ENCODE measurements at places on chromosomes 7 and 10. TPM values are rescaled to one million over a fixed set of nuclear protein-coding genes. Genes with fewer than 3 reads are reported as not detected.

GRCh38 chr10:47056247-47056510 lies 145.0 kb downstream of the PTPN20 start:
- DNase-seq, result no peak

GRCh38 chr7:100465702-100466311 lies 1.7 kb upstream of the SPACDR start:
- no peak for DNase-seq

GRCh38 chr7:155361346-155361680 lies 63.6 kb downstream of the INSIG1 start:
- DNase-seq, result no peak

DNA sequence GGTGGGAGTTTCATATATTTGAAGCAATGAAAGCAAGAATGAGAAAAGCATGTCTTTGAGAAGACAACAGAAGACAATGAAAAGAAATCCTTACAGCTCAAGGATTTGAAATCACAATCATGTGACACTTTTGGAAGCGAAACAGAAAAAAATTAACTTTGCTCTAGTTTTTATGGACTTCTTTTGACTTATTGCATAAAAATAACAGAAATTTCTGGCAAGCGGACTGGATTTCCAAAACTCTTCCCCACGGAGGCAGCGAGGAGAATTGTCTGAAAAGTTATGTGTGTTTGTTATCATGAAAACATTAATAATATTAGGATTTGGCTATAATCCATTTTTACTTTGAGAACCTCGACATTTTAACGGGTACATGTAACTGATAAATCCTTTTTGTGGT lies 223.3 kb downstream of the LRMDA start:
- DNase-seq, result no peak

- DNase-seq, result peak; percentile 32
Measured at GRCh38 chr10:3902054-3902808, 117.2 kb upstream of the KLF6 start.

GRCh38 chr10:132679217-132679595 lies 106.7 kb downstream of the NKX6-2 start:
- DNase-seq, result no peak

- no peak for DNase-seq
Measured at GRCh38 chr10:53536322-53536721, 763.7 kb upstream of the MBL2 start.

GRCh38 chr10:22977751-22978150 lies 49.9 kb downstream of the ARMC3 start:
- DNase-seq, result no peak

DNA sequence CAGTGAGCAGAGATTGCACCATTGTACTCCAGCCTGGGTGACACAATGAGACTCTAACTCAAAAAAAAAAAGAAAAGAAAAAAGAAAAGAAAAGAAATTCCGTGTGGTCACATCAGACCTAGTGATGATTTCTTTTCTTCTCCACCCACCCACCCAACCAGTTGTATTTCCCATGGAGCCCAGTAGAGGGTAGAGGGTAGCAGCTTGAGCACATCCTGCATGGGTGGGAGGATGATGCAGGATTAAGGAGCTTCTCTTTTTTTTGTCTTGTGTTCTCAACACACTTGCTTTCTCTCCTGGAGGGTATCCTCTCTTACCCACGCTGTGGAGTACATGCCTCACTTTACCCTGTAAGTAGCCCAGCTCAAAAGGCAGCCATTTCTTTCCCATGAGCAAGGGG lies 118.6 kb upstream of the CARD11 start:
- no peak for DNase-seq

GRCh38 chr10:76303682-76304316 lies 872.4 kb downstream of the LRMDA start:
- DNase-seq, result peak; percentile 20

- no peak for DNase-seq
Measured at GRCh38 chr10:84340187-84340586, 11.8 kb downstream of the CCSER2 start.

DNA sequence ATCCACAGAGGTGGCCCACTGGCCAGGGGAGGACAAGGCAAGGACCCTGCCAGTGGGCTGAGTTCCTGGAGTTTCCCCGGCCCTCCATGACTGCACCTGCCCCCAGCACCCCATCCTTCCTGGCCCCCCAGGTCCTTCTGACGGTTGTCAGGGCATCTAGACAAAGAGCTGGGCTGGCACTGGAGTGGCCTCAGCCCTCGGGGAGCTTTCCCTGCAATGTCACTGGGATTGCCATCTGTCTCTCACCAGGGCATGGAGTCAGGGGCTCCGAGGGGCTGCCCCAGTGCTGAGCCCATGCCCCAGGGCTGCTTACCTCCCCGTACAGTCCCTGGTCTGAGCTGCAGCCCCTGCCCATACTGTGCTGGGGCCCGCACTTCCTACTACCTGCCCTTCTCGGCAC lies 446.5 kb upstream of the MKI67 start:
- DNase-seq, result no peak

GRCh38 chr10:112280205-112280921 lies 2.8 kb upstream of the TECTB start:
- no peak for DNase-seq

DNA sequence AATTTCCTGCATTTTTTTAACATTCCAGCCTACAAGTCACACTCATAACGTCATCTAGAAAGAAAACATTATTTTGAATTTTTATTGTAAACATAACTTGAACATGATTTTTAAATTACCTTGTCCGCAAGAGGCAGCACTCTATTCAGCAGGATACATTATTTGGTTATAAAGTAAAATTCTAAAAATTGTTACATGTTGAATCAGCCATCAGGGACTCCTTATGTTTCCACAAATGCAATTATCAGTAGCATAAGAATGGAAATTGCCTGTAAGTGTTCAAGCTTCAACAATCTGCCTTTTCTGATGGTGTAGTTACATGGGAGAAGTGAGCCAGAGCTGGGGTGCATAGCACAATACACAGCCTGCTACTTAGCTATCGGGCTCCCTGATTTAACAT lies 97.5 kb downstream of the ZNF365 start:
- no peak for DNase-seq

DNA sequence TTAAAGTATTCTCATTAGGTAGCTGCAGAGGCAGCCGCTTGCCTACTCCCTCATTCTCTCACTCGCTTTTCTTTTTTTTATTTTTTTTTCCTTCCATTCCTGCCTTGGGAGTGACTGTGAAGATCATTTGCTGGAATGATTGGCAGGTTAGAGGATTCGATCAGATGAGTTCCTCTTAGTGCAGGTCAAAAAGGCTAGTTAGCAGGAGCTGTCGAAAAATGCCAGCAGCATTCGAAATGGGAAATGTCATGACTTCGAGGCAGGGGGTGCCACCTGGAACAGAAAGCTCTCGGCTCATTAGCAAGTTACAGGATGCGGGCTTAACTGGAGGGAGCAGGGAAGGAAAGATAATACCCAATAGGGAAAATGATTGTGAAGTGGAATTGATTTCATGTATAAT lies 137.5 kb upstream of the FZD1 start:
- no peak for DNase-seq

DNA sequence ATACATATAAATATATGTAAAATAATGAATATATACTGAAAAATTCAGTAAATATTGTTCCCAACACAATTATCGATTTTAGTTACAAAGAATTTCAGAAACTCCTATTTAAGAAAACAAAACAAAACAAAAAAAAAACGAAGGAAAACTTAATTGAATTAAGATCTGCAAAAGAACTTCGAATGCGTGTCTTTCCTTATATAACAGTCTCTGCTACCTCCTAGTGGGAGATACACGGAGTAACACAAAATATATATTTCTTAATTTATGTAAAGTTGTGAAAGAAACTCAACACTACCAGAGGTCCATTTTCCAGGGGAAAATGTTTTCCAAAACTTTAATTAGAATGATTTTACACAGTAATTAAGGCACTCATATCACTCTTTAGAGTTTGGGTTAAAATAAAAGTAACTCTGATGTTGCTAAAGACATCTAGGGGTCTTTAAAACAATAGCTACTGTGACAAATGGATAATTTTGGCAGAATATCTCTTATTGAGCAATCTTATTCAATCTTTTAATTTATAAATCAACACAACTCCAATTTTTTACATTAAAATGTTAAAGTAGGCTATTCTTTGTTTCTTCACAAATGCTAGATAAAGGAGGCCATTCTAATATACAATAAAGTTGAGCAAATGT lies 41.6 kb downstream of the NEBL start:
- no peak for DNase-seq

DNA sequence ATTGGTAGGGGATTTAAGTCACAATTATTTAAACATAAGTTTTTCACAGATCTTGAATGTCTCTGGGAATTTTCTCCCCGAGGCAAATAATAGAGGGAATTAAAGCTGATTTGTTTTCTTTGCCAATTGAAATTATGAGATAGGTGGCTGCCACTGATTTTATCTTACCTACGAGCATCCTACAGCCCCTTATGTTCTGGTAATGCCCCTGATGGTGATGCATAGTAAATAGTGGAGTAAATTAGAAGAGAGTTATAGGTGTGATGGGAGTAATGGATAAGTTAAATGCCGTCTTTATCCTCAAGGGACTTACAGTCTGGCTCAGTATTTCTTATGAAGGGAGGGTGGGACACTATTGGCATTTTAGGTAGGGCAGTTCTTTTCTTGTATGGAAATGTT lies 58.1 kb downstream of the HDAC9 start:
- no peak for DNase-seq

GRCh38 chr7:94741179-94741578 lies 85.2 kb upstream of the SGCE start:
- DNase-seq, result no peak

GRCh38 chr7:150753826-150754603 lies 16.8 kb downstream of the GIMAP5 start:
- no peak for DNase-seq

- DNase-seq, result no peak
Measured at GRCh38 chr7:7681936-7682329, 36.5 kb downstream of the RPA3 start.

DNA sequence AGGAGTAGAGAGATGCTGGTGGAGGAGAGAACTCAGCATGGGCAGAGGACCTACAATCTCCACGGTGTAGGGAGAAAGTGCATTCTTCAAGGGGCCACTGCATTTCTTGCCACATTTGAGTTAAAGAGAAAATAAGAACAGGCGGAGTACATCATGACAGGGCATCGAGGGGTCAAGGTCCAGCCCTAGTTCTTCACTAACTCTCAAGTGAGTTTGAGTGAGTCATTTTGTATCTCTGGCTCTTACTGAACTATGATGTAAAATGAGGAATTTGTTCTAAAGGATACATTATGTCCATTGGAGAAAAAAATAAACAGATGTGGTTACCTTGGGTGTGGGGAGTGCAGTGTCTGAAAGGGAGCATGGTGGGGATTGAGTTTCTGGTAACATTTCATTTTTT lies 182.9 kb downstream of the XPNPEP1 start:
- DNase-seq, result no peak

- DNase-seq, result no peak
Measured at GRCh38 chr7:146424084-146424483, 307.5 kb downstream of the CNTNAP2 start.

DNA sequence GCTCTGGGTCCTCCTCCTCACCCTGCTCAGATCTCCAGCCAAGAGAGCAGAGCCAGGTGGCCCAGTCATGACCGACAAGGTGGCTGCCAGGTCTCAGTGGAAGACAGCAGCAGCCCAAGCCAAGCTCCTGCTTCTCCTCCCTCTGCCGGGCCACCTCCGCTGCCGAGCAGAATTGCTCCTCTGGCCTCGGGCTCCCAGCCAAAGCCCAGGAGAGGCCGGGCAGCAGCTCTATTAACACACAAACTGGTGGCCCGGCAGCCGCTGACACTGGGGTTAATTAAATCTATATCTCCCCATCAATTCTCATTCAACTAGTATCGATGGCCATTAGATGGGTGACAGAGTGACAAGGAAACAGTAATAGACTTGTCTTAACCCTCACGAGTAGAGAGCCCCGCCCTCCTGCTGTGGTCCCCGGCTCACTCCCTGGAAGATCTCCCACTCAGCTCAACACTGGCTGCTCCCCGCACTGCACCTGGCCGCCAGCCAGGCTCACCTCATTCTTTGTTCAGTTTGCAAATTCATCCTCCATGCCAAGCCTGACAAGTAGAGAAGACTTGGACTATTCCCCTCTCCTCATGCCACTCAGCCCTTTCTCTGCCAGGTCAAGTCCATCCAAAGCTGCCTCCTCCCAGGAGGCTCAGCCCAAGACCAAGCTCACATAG lies 74.1 kb upstream of the UNC5B start:
- no peak for DNase-seq

- DNase-seq, result no peak
Measured at GRCh38 chr10:84008878-84009277, 130.4 kb upstream of the GHITM start.

GRCh38 chr10:79093658-79094411 lies 25.1 kb downstream of the ZMIZ1 start:
- peak; percentile 15 for DNase-seq

DNA sequence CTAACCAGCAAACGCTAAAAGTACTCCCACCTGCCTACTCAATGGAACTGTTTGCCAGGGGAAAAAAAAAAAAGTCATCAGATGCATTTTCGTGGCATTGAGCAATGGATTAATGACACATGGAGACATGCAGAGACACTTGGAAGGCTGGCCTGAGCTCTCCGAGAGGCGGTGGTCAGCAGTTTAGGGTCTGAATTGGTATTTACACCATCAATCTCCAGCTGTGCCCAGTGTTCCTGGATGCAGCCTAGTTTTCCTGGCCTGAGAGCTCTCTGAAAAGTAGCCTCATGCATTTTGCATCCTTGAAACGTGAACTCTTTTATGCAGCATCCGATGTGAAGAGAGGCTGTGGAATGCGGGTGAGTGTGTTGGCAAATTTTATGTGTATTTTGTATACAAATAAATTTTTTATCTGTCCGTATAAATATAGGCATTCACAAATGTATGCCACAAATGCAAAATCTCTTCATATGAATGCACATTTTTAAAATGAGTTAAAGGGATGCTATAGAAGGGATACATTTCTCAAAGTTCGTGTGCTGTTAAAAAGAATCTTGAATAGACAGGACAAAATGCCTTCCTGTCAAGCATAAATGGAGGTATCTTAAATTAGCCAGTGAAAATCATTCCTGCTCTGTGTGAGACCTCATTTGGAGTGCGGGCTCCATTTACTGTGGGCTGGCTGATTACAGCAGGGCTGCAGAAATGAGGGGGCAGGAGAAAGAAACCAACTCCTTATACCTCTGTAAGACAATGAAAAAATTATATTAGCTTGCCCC lies 137.7 kb upstream of the PFKP start:
- DNase-seq, result no peak

OLAH gene
- total RNA-seq, result 0.22 TPM

ASB10 gene
- total RNA-seq, result not detected

UBTD1 gene
- 0.56 TPM for total RNA-seq

FAM25G gene
- total RNA-seq, result not detected

TEX36 gene
- not detected for total RNA-seq

INTS15 gene
- 41.8 TPM for total RNA-seq

LIPM gene
- not detected for total RNA-seq

MYOZ1 gene
- not detected for total RNA-seq

CALML3 gene
- not detected for total RNA-seq

PRLHR gene
- not detected for total RNA-seq

LRCH4 gene
- 317 TPM for total RNA-seq

LEP gene
- not detected for total RNA-seq

NODAL gene
- total RNA-seq, result not detected

PTN gene
- not detected for total RNA-seq
